IMR-90 (cell line): ENCODE measurements at places on chromosomes 6 and 20. TPM values are rescaled to one million over a fixed set of nuclear protein-coding genes. Genes with fewer than 3 reads are reported as not detected.

TCF21 gene
- 10.0 and 12.4 TPM in 2 replicates for polyA plus RNA-seq

SLC24A3 gene
- polyA plus RNA-seq: not detected in 2 replicates

LPIN3 gene
- 6.1 and 8.3 TPM in 2 replicates for polyA plus RNA-seq

SIRPB1 gene
- polyA plus RNA-seq: 1.0 and 1.6 TPM in 2 replicates

SNAP25 gene
- 2.0 and 2.8 TPM in 2 replicates for polyA plus RNA-seq

MAFB gene
- 0.07 and 0.10 TPM in 2 replicates for polyA plus RNA-seq

GCNT2 gene
- 0.24 and 0.34 TPM in 2 replicates for polyA plus RNA-seq

KIF25 gene
- not detected in 2 replicates for polyA plus RNA-seq

PSORS1C2 gene
- polyA plus RNA-seq: not detected in 2 replicates
